Activated CD4-positive, alpha-beta T cell treated with anti-CD3 and anti-CD28 coated beads for 1 hour (primary cell): ENCODE measurements at places on chromosomes 7 and 10.

GRCh38 chr7:96792115-96792514, 82.5 kb upstream of the SEM1 start:
- DNase-seq, result no peak

GRCh38 chr7:121202834-121203233, 126.0 kb upstream of the WNT16 start:
- DNase-seq, result no peak

GRCh38 chr10:12077580-12078180, 8.9 kb downstream of the DHTKD1 start:
- DNase-seq, result no peak

DNA sequence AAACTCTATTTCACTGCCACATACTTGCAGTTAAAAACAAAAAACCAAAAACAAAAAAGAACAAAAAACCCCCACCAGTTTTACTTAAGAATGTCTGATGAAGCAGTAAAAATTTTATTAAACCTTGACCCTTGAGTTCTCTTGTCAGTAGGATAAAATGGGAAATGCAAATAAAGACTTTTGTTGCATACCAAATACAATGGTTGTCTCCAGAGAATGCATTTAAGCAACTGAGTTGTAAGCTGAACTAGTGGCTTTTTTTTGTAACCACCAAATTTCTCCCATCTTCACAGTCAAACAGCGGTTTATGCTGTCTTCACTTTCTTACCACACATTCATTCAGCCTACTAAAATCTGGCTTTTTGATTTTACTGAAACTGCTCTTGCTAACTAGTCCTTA, 3.1 kb downstream of the SYPL1 start:
- no peak for DNase-seq

- DNase-seq, result no peak
Observed at GRCh38 chr10:124214610-124215375, 121.4 kb upstream of the CHST15 start.

- DNase-seq, result no peak
Observed at GRCh38 chr10:104321725-104322415, 16.4 kb downstream of the ITPRIP start.

GRCh38 chr7:157018328-157018996, 8.0 kb upstream of the MNX1 start:
- no peak for DNase-seq

DNA sequence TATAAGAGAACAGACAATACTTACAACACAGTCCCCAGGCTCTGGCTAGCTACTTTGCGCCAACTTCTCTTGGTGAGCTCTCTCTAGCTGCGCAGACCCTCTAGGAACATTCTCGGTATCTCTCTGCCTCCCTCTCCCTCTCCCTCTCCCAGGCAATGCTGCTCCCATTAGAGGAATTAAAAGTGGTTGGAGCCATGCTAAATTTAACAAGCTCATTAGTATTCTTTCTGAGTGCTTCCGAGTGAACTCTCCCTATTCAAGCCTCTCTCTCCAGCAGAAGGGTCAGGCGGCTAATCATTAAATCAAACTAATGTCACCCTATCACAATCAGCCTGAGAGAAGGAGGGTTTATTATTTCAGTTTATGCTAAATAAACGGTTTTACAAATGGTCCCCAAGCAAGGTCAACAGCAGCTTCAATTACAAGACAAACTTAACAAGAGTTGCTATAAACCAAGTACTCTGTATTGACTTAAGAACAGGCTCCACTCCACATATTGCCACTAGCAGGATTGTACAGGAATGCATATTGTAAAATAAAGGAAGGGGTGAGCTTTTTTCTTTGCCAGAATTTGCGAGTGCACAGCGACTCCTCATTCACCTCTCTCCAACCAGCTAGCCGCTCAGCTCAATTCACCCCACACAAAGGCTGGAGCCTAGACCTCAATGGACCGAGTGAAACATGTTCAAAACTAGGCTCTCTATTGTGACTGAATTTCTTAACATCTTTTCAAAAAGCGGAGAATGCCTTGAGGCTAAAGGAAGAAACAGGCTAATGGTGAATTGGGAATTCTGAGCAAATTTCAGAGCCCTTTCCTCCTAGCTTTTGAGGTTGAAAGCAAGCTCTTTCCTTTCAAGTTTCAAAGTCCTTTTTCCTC, 84.4 kb downstream of the GLI3 start:
- no peak for DNase-seq

DNA sequence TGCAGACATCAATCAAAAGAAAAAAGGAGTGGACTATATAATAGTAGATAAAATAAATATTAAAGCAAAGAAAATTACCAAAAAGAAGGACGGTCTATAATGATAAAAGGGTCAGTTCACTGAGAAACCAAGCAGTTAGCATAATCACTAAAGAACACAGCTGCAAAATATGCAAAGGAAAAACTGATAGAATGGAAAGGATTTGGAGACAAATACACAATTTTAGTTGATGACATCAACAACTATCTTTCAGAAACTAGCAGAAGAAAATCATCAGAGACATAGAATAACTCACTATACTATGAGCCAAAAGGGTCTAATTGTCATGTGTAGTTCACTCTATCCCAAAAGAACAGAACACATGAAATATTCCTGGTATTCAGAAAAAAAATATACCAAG, 316.4 kb upstream of the IGFBP3 start:
- DNase-seq, result no peak

GRCh38 chr10:113666682-113667252, 2.9 kb upstream of the NRAP start:
- no peak for DNase-seq
